Stimulated activated CD4-positive, alpha-beta T cell treated with anti-CD3 and anti-CD28 coated beads, Interleukin-1b, Interleukin-23, amount 100 ng/mL, for 24 hours (primary cell): ENCODE measurements at places on chromosomes 2 and 18.

- DNase-seq: no peak
Measured at GRCh38 chr2:106521016-106521415, 33.9 kb downstream of the CD8B2 start.

- no peak for DNase-seq
Measured at GRCh38 chr2:459931-460330, 172.0 kb upstream of the ALKAL2 start.

GRCh38 chr18:7878265-7879211 lies 311.4 kb downstream of the PTPRM start:
- no peak for DNase-seq

DNA sequence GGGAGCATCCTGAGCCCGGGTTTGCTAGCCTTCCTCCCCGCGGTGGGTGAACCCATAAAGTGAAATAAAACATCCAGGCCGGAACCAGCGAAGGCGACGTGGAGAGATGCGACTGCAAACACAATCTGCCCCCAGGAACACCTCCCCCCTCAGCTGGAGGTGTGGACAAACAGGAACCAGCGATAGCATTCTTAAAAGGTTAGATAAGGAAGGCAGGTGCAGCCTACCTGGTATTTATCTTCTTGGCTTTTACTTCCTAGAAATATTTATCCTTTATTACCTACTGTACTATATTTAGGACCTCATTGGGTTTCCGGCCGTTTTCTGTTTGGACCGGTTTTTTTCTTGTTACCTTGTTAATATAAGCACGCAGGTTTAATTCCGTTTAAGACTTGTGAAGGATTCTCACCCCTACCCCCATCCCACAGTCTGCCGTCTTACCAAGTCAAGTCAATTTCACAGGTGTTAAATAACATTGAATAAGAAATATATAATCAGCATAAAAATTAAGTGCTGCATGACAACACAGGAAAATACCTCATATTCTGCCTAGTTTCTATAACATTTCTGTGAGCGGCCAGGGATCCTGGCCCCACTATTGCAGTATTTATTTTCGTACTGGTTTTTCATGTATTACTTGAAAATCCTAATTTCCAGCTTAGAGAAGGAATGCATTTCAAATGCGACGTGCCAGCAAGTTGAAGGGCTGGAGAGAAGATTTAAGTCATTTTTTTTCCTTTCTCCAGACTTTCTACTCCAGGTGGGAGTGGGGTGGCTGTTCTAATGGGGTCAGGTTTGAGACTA lies 224.0 kb upstream of the ID2 start:
- DNase-seq: no peak

- no peak for DNase-seq
Measured at GRCh38 chr2:128327180-128327964, 8.7 kb upstream of the HS6ST1 start.

- DNase-seq: no peak
Measured at GRCh38 chr2:133682347-133682746, 114.1 kb upstream of the NCKAP5 start.

- DNase-seq: no peak
Measured at GRCh38 chr2:208466151-208466919, 59.7 kb downstream of the PTH2R start.

DNA sequence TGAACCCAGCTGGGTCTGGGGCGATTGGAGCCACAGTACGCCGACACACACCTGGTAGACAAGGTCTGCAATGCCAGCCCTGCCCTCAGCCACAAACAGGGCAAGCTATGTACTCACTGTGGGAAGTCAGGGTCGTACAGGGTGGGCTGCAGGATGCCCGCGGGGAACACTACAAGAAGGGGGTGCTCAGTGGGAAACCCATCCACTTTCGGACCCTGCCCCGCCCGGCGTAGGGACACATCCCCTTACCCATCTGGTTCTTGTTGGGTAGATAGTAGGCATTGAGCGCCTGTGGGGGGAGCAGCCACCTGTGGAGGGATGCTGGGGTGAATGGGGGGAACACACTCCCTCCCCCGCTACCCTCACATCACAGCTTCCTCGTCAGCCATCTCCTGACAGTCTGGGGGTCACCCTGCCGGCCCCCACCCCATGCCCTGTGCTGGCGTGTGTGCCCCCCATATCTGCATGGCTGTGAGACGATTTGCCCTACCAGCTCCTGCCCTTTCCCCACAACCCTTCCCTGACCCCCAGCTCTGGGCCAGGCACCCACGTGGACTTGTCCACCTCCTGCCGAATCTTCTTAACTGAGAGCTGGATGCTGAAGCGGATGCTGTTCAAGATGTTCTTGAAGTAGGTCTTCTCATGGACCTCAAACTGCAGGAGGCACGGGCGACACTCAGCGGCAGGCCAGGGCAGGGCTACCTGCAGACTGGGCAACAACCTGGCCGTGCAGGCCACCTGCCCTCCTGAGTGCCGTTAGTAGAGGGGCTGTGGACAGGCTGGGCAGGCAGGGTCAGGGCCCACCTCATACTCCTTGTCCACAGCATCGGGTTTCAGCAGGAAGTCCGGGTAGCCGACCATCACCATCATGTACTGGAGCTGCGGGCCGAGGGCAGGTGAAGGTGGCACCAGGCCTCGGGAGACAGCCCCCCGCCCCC lies 5.1 kb downstream of the ECEL1 start:
- no peak for DNase-seq

GRCh38 chr2:148201075-148202004 lies 180.4 kb downstream of the MBD5 start:
- peak; percentile 2 for DNase-seq

DNA sequence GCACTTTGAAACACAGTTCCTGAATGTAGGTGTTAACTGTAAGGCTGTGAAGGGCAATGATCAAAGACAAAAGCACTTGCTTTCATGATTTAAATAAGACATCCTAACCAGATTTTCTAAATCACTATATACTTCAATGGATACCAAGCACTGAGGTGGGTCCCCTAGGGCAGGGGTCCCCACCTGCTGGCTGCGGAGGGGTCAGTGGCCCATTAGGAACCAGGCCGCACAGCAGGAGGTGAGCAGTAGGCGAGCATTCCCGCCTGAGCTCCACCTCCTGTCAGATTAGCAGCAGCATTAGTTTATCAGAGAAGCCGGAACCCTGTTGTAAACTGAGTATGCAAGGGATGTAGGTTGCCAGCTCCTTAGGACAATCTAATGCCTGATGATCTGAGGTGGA lies 7.1 kb downstream of the NFE2L2 start:
- DNase-seq: no peak

- DNase-seq: no peak
Measured at GRCh38 chr2:182416191-182416590, 10.6 kb downstream of the PDE1A start.

- no peak for DNase-seq
Measured at GRCh38 chr2:226644399-226644865, 155.2 kb downstream of the IRS1 start.

GRCh38 chr18:21284540-21284939 lies 42.5 kb downstream of the GREB1L start:
- DNase-seq: no peak

- DNase-seq: no peak
Measured at GRCh38 chr2:126787289-126787688, 111.4 kb upstream of the TEX51 start.

GRCh38 chr2:201890453-201890852 lies 84.1 kb downstream of the CDK15 start:
- no peak for DNase-seq

DNA sequence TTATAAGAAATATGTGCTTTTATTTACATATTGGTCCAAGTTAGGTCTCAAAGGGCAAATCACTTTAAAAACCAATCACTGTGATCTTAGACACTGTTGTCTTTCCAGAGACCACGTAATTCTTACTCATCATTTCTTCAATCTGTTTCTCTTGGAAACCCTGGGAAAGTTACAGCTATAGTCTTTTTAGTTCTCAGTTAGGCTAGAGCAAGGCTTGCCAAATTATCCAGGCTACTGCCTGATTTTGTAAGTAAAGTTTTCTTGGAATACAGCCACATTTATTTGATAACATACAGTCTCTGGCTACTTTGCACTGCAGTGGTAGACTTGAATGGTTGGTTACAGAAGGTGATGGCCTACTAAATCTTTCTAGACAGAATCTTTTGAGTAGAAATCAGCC lies 106.0 kb downstream of the KIAA1328 start:
- DNase-seq: no peak

- no peak for DNase-seq
Measured at GRCh38 chr2:24771764-24772586, 21.2 kb downstream of the PTRHD1 start.

- no peak for DNase-seq
Measured at GRCh38 chr2:120132190-120132589, 91.0 kb downstream of the TMEM185B start.

DNA sequence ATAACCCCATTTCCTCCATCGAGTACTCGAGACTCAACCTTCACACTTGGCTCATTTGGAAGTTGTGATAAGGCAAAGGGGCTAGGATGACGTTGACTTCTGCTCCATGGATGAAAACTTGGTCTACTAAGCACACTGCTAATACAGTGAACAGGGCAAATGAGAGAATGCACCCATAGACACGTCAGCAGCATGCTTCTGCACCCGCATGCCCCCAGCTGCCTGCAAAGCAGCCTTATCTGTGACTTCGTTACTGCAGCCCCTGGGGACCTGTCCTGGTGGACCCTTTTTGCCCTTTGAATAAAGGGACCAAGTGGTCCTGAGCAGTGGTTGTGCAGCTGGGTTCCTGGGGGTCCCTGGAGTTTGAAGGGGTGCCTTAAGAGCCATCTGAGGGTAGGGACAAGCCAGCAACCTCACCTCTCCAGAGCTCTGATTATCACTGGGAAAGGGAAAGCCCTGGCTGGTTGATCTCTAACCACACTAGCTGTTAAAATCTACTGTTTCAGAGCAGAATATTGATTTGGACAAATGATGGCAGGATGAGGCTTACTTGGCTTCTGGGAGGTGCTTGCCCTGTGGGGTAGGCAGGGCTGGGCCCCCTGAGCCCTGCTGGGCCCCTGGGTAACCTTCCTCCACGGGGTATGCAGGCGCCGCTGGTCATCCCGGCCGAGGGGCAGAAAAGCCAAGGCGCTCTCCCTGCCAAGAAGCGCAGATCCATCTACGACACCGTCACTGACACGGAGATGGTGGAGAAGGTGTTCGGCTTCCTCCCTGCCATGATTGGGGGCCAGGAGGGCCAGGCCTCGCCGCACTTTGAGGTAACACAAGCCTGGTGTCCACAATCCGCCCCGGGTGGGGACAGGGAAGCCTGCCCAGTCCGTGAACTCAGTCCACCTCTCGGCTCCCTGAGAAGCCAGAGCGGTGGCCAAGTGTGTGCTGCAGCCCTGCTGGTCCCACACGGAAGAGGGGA lies 37.6 kb upstream of the GPR17 start:
- DNase-seq: no peak

GRCh38 chr2:1976728-1977416 lies 232.6 kb upstream of the PXDN start:
- no peak for DNase-seq

DNA sequence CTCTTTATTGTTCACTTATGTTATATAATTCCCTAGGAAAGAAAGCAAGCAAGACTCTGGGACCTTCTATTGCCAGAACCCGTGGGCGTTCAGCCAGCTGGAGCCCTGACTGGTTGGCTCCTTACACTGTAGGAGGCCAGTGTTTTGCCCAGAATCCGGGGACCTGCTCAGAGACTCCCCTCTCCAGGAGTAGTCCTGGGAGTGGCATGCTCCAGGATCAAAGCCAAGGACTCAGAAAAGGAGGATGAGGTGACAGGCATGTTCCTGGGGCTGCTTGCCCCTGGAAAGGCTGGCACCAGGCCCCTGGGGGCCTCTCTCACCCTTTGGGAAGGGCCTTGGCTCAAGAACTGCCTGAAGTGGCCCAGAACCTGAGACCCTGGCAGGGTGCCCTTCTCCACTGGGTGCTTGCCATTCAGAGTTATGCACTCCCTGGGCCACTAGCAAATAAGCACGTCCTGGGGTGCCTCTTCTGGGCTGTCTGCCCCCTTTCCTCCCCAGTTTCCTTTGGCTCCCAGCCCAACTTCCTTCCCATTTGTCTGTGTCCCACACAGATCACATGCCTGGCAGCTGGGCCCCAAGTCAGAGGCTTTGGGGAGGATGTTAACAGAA lies 19.6 kb upstream of the KIF3C start:
- DNase-seq: no peak

DNA sequence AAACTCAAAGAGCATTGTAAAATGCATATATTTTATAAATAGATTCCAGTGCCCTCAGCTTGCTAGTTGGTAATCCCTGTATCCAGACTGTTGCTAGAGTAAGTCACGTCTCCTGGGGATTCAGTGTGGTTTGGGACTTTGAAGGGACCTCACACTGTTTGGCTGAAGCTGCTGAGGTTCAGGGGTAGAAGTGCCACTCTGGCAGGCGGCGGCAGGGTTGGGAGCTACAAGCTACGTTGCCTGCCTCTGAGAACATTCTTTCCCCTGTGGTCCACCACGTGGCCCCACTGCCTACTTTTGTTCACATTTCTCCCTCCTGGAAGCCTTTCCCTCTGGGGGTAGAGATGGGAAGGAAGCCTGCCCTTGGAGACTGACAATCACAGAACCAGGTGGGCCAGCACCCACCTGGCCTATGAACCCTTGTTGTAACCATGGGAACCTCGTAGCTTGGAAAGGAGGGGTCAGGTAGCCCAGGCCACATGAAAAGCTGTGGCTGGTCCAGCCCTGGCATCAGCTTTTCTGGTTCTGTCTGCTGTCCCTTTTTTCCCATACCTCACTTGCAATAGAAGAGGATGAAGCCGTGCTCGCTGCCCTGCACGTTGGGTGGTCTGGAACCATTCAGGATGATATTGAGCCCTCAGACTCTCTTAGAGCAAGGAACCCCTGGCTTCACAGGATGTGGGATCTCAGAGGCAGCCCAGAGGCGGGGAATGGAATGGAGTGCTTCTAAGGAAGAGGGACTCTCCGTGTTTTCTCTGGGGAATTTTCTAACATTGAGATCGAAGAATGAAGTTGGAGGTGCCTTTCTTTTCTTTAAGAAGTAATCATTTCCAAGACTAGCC lies 2.9 kb downstream of the RNF144A start:
- no peak for DNase-seq

- no peak for DNase-seq
Measured at GRCh38 chr2:19102696-19103423, 255.6 kb downstream of the OSR1 start.

GRCh38 chr2:69933839-69934613 lies 19.1 kb downstream of the MXD1 start:
- no peak for DNase-seq

GRCh38 chr2:180664507-180664906 lies 315.9 kb upstream of the UBE2E3 start:
- no peak for DNase-seq

DNA sequence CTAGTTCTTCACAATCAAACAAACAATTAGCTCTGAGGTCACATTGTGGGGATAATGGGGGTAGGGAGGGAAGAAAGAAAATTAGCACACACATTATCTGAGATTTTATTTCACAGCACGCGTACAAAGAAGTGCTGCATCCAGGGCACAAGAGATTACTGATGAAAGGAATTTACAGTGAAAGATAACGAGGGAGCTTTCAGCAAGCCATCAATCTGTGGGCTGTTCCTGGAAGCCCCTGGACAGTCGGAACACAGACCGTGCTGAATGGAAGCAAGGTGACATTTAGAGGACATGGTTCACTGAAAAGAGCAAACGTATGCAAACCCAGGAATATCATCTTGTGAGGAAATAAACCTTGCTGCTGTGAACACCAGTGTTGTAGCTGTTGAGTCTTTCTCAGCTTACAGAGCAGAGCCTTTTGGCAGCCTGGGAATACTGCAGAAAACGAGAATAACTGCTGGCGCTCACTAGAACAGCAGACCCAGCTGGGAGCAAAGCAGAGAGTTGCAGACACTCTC lies 63.2 kb downstream of the SCG2 start:
- DNase-seq: no peak

- no peak for DNase-seq
Measured at GRCh38 chr2:46539327-46540276, 60.2 kb downstream of the TMEM247 start.
